ENCODE measurements at places on chromosomes 2 and 18.

DNA sequence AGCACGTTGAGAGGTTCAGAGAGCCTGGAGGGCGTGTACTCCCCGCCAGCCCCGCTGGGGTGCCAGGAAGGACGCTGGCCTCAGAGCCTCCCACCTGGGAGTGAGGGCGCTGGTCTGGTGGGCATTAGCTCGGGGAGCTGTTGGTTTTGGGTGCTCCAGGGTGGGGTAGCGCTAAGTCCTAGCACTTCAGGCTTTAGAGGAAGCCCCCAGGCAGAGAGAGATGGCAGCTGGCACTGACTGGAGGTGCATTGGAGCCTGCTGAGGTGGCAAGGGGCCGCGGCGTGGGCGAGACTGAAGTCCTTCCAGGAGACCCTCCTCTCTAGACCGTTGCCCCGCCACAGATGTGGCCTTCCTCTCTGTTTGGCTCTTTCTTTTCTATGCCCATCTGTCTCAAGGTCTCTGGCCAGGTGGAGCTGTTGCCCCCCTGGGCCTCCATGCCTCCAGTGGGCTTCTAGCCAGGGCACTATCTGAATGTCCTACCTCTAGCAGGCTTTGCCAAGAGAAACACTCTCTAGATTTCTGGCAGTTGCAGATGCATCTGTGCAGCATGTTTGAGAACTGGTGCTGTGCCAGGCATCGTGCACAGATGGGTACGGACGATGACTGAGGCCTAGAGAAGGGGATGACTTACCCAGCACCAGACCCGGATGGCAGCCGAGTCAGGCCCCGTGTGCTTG is 6.6 kb downstream of the CAPN10 start:
- no peaks in the 10 kb centered on the region for H3K27me3 ChIP-seq
- H3K27ac ChIP-seq = no peak overlapping the region
- DNase-seq = no peak
- peaks cover 40% of the 10 kb centered on the region for H3K36me3 ChIP-seq

GRCh38 chr2:78839259-78839658 is 186.2 kb upstream of the REG3G start:
- no peak overlapping the region for H3K27ac ChIP-seq
- H3K4me1 ChIP-seq = no peaks in the 10 kb centered on the region
- no peaks in the 10 kb centered on the region for H3K36me3 ChIP-seq

DNA sequence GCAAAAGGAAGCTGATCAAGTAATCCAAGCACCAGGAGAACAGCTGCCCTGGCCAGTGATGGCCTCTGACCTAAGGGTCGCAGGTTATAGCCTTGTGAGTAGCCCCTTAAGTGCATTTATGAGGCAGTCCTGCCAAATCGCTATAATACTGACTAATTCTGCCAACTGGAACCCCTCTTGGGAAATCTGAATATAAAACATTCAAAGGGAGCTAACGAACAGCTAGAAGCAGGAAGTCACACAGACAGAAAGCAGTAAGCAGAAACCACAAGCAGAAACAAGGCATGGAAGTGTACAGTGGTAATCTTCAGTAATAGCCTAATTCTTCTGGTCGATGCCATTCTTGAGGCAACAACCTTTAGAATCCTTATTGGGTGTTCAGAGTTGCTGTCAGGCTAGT is 521.3 kb downstream of the METTL4 start:
- no peaks in the 10 kb centered on the region for H3K4me1 ChIP-seq
- H3K27me3 ChIP-seq = no peaks in the 10 kb centered on the region
- no peak overlapping the region for H3K4me3 ChIP-seq
- no peaks in the 10 kb centered on the region for H3K36me3 ChIP-seq
- DNase-seq = no peak

DNA sequence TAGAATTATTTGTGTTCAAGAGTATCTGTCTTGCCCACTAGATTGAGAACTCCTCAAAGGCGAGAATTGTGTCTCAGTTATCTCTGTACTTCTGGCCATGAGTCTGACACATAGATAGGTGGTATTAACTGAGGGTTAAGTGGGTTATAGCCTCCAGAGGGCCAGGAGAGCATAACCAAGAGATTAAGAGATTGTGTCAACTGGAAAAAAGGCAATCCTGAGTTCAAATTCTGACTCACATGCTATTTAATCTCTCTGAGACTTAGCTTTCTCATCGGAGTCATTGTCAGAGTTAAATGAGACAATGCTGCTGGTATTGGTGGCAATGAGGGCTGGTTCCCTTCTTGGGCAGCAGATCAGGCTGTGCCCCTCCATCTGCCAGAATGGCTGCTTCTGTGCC is 330.9 kb downstream of the TNS1 start:
- H3K36me3 ChIP-seq = no peaks in the 10 kb centered on the region
- DNase-seq = no peak
- H3K27me3 ChIP-seq = peaks cover 6% of the 10 kb centered on the region
- no peak overlapping the region for H3K27ac ChIP-seq
- H3K4me3 ChIP-seq = no peak overlapping the region

GRCh38 chr2:9554921-9555296 is 721 bp downstream of the ADAM17 start:
- no peaks in the 10 kb centered on the region for H3K36me3 ChIP-seq
- H3K4me1 ChIP-seq = peaks cover 36% of the 10 kb centered on the region
- H3K27ac ChIP-seq = peak overlapping the region; percentile 98
- H3K4me3 ChIP-seq = peak overlapping the region; percentile 96

GRCh38 chr2:182446087-182446486 is 19.3 kb upstream of the PDE1A start:
- H3K27ac ChIP-seq = no peak overlapping the region
- no peak for DNase-seq
- no peaks in the 10 kb centered on the region for H3K27me3 ChIP-seq
- no peak overlapping the region for H3K4me3 ChIP-seq

All from HepG2 (cell line).